ENCODE measurements at places on chromosomes 13 and 19.

DNA sequence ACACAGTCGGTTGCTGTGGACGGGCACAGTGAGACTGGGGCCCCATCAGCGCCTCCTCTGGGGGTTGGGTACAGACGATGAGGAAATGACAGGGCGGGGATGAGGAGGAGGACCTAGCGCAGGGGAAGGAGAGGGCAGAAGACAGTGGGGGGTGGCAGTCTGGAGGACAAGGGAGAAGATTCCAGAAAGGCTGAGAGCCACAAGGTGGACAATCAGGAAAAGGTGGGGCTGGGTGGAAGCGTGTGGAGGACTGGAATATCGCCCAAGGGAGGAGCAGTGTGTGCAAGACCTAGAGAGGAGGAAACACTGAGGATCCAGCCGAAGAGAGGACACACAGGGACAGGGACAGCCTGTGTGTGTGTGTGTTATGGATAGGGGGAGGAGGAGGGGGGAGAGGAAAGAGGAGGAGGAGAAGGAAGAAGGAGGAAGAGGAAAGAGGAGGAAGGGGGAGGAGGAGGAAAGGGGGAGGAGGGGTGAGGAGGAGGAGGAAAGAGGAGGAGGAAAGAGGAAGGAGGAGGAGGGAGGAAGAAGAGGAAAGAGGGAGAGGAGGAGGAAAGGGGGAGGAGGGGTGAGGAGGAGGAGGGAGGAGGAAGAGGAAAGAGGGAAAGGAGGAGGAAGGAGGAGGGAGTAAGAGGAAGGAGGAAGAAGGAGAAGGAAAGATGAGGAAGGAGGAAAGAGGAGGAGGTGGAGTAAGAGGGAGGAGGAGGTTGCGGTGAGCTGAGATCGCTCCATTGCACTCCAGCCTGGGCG is 15.8 kb upstream of the GARIN5A start:
- DNase-seq = no peak

DNA sequence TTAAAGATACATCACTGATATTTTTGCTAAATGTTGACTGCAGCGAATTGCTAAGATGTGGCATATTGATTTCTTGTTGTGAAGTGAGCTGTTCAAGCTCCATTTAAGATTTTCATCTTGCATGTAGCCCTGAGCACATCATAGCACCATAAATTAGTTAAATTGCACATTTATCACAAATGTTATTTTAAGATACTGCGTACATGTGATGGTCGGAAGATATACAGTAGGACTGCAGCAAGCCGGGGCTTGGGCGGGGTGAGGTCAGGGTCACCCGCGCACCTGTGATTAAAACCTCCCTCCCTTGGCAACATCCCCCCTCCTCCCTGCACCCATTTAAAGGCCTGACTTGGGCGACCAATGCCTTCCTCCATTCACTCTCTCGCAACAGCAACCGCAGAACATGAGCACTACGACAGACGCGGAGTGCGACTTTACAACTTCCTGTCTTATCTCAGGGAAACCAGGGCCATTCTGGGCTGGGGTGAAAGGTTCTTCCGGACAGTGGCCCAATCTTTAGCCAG is 76.6 kb downstream of the TSHZ3 start:
- no peak for DNase-seq

DNA sequence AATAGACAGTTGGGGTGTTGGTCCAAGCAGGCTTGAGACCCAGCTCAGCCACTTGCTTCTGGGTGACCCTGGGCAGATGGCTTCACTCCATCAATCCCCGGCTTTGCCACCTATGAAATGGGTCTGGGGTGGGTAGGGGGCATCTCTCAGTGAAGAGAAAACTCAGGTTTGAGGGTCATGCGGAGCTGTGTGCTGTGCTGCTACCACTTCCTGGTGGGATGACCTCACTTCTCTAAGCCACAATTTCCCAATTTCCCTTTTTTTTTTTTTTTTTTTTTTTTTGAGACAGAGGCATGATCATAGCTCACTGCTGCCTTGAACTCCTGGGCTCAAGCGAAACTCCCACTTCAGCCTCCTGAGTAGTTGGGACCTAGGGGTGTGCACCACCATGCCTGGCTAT is 4.6 kb upstream of the PLAUR start:
- DNase-seq = no peak

DNA sequence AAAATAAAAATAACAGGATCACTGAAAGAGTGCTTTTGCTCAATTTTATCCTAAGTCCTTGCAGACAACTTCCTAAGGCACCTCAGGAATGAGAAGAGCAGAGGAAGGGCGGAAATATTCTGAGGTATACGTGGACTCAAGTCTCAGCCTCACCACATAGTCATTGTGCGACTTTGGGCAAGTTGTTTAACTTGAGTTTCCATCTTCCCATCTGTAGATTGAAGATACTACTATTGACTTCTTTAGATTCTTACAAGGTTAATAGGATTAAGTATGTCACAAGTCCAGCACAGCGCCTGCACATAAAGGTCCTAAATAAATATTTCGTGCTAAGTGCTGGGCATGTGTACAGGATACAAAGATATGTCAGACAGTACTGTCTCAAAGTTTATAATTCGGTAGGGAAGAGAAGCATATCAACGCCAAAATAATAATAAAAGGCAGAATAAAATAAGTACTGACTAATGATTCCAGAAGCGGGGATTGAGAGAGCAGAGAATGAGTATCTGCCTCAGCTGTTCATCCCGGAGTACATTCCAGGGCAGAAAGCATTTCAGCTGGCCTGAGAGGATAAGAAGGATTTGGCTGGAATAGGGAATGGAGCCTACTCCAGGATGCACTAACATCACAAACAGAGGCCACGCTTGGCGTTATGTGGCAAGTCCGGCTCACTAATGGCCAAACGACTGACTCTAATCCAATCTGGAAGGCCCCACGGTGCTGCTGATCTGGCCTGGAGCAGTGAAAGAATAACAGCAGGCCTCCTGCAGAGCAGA is 139.7 kb downstream of the FLT1 start:
- no peak for DNase-seq

DNA sequence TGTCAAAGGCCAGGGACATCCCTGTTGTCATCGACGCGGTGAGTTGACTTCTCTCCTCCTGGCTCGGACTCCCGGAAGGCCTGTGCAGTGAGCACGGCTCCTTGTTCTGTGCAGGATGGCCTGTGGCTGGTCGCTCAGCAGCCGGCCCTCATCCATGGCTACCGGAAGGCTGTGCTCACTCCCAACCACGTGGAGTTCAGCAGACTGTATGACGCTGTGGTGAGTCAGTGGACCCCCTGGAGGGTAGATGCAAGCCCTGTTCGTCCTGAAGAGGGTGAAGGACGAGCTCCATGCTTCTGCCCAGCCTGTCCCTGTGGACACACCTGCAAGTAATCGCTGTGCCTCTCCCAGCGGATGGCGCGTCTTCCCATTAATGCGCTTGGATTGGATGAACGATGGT is 19.2 kb downstream of the NAXD start:
- no peak for DNase-seq

DNA sequence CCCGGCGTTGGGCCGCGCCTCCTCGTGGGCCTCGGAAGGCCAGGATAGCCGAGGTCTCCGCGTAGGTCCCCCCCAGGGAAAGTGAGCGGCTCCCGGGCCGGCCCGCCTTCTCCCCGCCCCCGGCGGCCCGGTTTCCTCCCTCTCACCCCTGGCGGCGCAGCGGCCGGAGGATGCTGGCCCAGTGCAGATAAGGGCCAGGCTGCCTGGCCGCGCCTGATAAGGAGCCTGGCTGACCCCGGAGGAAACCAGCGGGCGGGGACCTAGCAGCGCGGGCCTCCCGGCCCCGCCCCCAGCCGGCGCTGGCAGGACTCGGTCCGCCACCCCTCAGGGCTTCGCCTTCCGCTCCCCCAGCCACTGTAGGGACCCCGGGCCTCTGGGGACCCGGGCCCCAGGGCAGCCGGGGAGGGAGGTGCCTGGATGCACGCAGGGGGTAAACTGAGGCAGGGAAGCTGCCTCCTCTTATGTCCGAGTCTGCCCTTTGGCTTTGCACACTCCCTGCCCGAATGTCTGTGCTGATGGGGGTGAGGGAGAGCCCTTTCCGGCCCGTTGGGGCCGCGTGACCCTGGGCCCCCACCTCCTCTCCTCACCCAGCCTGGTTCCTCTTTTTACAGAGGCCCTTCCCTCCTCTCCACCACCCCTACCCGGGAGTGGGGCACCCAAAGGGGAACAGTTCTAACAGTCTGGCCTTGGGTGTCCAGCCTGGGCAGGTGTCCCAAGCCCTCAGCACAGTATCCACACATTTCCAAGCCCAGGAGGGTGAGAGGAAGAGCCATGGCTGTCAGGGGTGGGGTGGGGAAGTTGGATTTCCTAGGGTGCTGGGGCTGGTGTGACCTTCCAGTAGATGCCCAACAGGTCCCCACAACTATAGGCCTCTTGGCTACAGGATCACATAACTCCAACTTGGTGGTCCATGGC is at the start of gene LYL1:
LYL1 (minus strand) TSS at position 193 of the 915 bp plus-strand sequence. CDS start 1,687 bp downstream, outside the sequence.
- DNase-seq = no peak

DNA sequence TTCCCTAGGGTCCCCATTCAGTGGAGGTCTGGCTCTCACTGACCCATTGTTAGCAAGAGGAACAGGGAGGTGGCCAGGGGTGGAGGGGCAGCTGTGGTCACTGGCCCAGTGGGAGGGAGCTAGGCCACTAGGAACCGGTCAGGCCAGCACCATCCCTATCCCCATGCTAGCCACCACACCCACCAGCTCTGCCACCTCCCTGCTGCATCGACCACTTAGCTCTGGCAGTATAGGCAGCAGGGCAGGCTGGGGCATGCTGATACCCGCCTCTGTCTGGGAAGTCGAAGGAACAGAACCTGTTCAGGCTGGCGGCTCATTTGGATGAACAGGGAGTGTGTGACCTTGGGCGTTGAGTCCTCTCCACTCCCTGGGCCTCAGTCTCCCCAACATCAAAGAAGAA is 4.7 kb downstream of the PPP1R13L start:
- DNase-seq = no peak

GRCh38 chr19:33280351-33280921 is 21.9 kb downstream of the CEBPA start:
- DNase-seq = no peak

- DNase-seq = no peak
Observed at GRCh38 chr13:33577007-33577406, 240.9 kb upstream of the RFC3 start.

DNA sequence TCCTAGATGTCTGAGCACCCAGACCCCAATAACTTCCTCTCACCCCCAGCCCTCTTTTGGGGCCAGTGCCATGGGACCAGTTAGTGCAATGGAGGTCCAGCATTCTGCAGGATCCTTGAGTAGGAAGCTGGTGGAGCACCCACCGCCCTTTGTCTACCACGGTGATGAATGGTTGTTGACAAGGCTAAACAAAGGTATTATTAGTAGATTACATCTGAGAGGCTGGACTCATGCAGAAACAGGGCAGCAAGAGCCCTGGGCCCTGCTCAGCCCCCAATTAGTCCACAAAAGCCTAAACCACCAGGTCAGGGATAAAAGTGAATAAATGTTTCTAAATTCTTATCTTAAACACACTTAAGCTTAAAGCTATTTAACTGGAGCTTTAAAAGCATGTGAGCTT is 196.5 kb upstream of the TSHZ3 start:
- no peak for DNase-seq

GRCh38 chr13:63436325-63436668 is 2020.6 kb upstream of the PCDH20 start:
- DNase-seq = no peak

- DNase-seq = no peak
Observed at GRCh38 chr19:16564842-16565241, 7.4 kb downstream of the SLC35E1 start.

- DNase-seq = no peak
Observed at GRCh38 chr19:5684694-5685430, 4.0 kb downstream of the HSD11B1L start.

DNA sequence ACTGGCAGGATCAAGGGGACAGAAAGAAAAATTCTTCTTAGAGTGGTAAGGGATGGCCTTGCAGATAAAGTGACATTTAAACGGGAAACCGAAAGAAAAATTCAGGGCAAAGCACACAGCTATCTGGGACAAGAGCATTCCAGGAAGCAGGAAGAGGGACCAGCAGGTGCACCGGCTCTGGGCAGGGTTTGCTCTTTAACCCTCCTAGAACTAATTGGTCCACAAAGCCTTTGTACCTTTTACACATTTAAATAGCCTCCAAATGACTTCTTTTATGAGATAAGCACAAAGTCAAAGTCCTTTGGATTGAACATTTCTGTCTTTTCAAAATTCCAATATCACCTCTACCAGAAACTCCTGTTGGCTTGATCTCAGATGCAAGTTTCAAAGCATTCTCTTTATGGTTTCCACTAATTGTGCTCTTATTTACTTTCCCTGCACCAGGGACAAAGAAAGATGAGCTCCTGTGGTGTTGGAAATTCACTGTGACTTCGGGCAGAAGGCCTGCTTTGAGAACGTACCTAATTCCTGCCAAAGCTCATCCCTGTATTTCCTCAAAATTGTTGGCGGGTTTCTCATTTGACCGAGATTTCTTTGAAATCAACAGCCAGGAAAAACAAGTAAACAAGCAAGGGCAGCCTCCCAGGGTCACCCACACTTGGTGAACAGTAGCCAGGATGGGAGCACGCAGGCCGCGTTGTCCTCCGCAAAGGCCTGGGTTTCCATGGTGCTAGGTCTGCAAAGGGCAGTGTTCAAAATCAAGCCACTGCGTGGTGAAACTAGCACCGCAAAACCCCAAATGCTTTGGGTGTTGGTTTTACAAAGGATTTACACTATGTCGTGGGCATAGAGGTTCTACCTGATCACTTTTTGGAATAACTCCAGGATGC is 98.6 kb downstream of the IRS2 start:
- DNase-seq = no peak

- no peak for DNase-seq
Observed at GRCh38 chr19:43496960-43497359, 7.6 kb downstream of the PHLDB3 start.

Data from cortex of kidney (tissue), 1 donor.